ENCODE measurements at places on chromosomes 13 and 19.
A peak's percentile ranks its signal among the peaks of the same experiment; 100 is the strongest.

GRCh38 chr19:7267792-7268704 lies 26.2 kb downstream of the INSR start:
- DNase-seq, result no peak

- DNase-seq, result no peak
Measured at GRCh38 chr13:45180303-45180702, 20.5 kb downstream of the KCTD4 start.

DNA sequence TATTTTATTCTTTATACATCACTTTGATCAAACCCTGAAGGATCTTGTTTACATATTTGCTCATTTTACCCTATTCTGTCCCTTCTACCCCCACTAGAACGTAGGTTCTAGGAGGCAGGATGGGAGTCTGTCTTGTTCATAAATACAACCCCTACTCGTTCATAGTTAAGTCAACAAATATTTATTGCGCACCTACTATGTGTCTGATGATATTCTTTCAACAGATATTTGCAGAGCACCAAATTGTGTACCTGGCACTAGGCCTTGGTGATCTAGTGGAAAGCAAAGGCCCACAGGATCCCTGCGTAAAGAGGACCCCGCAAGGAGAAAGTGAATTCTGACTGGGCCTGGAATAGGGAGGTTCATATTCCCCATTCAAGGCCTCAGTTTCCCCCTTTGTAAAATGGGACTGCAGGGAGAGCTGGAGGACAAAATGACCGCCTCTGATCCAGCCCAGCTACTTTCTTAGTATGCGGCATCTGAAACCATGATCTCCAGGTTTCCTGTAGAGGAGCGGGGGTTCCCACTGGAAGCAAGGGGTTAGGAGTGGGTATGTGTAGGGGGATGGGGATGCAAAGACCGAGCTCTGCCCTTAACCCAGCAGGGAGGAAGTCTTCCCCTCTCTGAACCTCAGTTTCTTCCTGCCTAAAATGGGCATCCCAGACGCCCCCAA lies 534 bp upstream of the GEMIN7 start:
- no peak for DNase-seq

GRCh38 chr19:50779504-50780457 lies 9.5 kb downstream of the GPR32 start:
- DNase-seq, result no peak

DNA sequence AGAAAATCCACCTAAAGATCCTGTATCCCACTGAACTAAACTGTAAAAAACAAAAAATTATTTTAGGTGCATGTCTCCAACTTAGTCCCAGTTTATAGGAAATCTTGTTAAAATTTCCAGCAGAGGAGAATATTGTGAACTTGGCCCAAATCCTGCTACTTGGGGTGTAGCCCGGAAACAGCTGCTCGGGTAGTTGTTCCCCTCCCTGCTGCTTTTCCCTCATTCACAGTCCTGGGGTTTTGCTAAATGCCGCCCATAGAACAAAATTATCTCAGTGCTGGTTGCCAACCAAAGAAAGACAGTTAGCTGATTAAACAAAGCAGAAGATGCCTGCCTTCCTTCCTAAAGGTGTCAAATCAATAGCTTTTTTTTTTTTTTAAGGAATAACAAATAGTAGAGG lies 330.5 kb upstream of the KLF12 start:
- DNase-seq, result no peak

DNA sequence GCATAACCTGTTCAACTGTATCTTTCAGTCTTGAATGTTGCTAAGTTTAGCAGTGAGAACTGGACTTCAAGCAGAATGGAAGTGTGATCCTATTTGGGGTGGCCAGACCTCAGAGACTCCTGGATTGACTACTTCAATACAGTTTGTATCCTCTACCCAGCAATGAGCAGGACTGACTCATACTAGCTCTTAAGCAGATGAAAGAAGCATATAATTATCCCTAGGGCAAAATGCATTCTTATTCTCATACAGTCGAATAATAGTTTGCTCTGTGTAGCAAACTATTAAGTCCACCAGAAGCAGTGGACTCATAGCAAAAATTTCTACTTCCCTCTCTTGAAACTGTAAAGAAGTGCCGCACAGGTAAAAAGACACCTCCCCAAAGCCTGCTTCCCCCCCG lies 46.4 kb upstream of the FAM216B start:
- DNase-seq, result no peak

- DNase-seq, result no peak
Measured at GRCh38 chr13:47934371-47934770, 66.7 kb downstream of the SUCLA2 start.

- no peak for DNase-seq
Measured at GRCh38 chr13:75687150-75687763, 51.1 kb downstream of the LMO7 start.

- DNase-seq, result no peak
Measured at GRCh38 chr19:15279326-15279904, 47.2 kb upstream of the EPHX3 start.

DNA sequence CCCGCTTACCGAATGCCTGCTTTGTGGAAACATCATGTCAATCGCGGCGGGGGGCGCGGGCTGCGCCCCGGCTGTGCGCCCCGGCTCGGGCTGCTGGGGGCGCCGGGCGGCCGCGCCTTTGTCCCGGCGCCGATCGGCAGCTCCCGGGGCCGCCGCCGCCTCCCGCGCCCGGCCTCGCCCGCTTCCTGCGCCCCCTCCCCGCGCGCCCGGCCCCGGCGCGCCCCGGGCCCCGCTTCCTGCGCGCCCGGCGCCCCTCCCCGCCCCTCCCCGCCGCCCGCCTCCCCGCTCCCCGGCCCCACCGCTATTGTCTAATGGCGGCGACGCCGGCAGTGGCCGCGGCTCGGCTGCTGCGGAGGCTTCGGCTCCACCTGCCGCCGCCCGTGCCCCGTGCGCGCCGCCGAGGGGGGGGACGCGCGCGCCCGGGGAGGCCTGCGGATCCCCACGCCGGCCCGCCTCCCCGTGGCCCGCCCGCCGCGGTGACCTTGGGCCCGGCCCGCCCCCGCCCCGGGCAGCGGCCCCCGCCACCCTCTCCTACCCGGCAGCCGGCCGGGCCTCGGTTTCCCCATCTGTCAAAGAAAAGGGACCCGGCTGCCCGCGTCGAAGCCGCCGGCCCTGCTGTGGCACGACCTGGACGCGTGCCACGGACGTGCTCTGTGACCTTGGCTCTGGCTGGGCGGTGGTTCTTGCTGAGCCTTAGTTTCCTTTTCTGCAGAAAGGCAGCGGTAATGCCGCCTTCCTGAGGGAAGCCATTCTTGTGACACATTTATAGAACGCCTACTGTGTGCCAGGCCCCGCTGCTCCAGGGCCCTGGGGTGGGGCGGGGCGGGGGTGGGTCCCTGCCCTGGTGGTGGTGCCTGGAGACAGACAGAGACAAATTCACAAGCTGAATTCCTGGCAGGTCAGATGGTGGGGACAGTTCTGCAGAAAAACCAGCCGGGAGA lies at the start of gene TLE5:
TLE5 (minus strand) TSS at position 331 of the 941 bp plus-strand sequence; CDS start at position 36, 295 bp downstream.
- DNase-seq, result peak; percentile 80

GRCh38 chr19:44258835-44259413 lies 762 bp upstream of the ZNF233 start:
- DNase-seq, result no peak

DNA sequence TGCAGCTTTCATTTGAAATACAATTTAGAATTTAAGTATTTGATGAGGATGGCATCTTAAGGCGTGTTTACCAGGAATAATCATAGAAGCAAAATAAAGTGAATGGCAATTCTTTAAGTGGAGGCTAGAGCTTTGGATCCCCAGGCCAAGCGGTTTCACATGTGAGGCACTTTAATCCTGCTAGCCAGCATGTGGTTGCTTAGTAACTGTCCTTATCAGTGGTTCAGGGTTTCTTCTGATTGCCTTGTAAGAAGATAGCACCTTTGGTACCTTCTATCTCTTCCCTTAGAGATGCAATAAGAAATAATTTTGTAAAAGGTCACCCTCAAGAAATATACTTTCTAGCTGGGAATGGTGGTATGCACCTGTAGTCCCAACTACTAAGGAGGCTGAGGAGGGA lies 38.9 kb upstream of the SERP2 start:
- DNase-seq, result no peak

DNA sequence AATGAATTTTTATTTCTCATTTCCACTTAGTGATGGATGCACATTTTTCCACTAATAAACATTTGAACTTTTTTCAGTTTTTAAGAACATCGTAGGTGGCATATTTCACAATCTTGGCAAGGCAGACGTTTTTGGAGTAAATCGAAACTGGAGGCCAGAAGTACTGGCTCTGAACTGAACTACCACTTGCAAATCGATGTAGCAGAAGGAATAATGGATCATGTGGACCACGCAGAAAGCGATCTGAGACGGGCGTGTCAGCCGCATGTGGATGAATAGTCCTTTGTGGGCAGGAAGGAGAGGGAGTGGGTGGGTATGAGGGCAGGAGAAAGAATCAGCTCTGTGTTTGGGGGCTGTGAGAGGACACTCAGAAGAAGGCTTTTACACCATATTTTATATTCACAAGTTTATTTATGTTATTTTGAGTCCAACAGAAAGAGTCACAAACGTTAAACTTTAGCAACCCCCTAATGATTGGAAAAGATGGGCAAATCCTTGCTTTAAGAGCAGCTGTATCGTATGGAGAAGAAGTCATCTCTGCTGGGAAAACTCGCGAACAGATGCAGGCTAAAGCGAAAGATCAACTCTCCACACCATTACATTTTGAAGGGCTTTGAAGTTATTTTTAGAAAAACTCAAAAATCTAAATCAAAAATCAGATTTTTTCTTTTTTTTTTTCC lies 90.5 kb downstream of the COL4A2 start:
- DNase-seq, result peak; percentile 32

Data from adrenal gland (tissue), 19 donors.